ENCODE measurements at places on chromosomes 13 and 19. TPM values are rescaled to one million over a fixed set of nuclear protein-coding genes. Genes with fewer than 3 reads are reported as not detected.

DNA sequence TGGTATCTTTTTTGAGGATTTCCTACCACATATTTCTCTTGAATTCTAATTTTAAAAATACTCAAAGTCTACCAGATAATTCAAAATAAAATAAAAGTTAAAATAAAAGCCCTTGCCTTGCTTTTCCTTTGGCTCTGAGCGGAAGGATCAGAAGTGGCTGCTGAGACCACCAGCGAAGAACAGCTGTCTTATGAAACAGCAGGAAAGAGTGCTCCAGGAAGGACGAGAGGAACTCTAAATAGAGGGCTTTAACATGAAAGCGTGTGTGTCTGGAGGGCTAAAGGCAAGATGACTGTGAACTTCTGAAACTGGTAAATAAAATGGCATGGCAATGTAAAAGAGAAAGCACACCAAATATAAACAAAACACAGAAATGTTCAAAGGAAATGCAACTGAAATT, 521.5 kb upstream of the SPRY2 start:
- DNase-seq, result no peak

GRCh38 chr19:2079076-2079864, 16.9 kb downstream of the MOB3A start:
- DNase-seq, result no peak

GRCh38 chr13:75637181-75637750, 1.1 kb downstream of the LMO7 start:
- no peak for DNase-seq

DNA sequence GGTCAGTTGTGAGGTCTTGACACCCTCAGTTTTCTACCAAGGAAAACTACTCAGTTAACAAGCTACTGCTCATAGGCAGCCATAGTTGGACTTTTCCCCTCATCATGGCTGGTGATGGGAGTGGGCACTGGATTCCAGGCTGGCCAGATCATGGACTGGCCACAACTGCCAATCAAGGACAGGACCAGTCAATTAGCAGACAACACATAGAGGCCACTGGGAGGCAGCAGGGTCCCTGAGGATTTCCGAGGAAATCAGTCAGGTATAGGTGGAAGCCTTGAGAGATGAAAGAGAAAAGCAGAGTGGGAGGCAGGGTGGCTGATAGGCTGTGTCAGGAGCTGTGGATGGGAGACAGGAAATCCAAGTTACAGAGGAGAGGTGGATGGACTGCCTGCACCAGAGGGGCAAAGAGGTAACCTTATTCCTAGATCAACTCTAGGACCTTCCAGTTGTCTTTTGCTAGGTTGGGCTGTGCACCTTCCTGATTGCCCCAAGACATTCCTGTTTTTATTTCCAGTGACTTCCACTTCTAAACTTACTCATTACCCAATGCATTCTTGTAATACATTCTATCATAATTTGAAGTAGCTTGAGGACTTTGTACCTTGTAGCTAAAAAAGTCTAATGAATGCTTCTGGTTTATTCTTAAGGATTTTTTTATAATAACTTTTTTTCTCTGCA, 361.8 kb downstream of the KCNRG start:
- DNase-seq, result no peak

DNA sequence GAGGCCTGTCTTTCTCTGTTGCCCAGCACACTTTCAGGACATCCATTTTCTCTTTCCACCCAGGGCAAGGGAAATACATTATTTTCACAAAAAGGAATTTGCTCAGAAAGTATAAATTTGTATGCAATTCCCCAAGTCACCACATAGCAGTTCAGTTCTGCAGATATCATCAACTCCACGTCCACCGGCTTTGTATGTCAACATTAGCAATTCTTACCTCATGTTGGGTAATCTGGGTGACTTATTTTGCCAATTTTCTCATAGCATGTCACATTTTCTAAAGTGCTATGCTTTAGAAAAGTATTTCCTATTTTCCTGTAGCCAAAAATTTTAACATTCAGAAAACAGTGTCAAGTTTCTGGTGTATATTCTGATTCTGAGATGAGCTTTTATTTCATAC, 501.8 kb downstream of the EFNB2 start:
- DNase-seq, result no peak

GRCh38 chr13:49498206-49498605, 2.5 kb downstream of the PHF11 start:
- no peak for DNase-seq

- DNase-seq, result peak; percentile 23
Measured at GRCh38 chr19:40687525-40688016, 2.9 kb downstream of the NUMBL start.

DNA sequence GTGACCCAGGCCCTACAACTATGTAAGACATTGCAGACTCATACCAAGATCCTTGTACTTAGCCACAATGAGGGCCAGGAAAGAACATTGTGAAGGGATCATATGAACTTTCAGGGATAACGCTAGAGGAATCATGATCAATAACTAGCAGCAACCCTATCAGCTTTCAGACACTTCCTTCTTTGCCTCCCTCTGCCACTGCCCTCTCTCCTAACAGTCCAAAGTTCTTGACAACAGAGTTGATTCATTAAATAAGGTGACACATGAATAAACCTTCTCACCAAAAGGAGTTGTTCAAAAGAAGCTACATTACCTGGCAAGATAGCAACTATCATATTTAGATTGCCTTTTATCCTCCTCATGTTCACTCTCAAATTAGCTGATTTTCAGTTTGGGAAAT, 272.2 kb upstream of the DACH1 start:
- no peak for DNase-seq

DNA sequence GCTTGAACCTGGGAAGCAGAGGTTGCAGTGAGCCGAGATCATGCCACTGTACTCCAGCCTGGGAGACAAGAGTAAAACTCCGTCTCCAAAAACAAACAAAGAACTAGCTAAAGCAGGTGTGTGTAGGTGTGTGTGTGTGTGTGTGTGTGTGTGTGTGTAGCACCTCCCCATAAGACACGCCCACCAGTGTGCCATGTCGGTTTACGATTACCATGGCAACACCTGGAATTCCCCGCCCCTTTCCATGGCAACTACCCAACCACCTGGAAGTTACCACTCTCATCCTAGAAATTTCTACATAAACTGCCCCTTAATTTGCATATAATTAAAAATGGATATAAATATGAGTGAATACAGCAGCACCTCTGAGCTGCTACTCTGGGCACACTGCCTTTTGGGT, 80.9 kb upstream of the ADGRE5 start:
- DNase-seq, result no peak

The LILRB1 gene
- 70.5 TPM for total RNA-seq

The NKG7 gene
- total RNA-seq, result 21.0 TPM

The ZNF729 gene
- not detected for total RNA-seq

The CEACAM16 gene
- total RNA-seq, result not detected

The SOHLH2 gene
- total RNA-seq, result not detected
